Tibial nerve (tissue), 4 donors: ENCODE measurements at places on chromosomes 12 and 14. TPM values are rescaled to one million over a fixed set of nuclear protein-coding genes. Genes with fewer than 3 reads are reported as not detected.

- peak; percentile 61 for DNase-seq
Observed at GRCh38 chr12:120126635-120127005, 10.1 kb upstream of the RAB35 start.

- DNase-seq, result no peak
Observed at GRCh38 chr14:92693998-92694795, 54.2 kb downstream of the LGMN start.

Gene DBX2
- total RNA-seq, result not detected

Gene CNIH1
- total RNA-seq, result 61.8 TPM

GRCh38 chr14:90513161-90514014 is 116.6 kb downstream of the CALM1 start:
- peak; percentile 47 for DNase-seq
